ENCODE measurements at places on chromosomes 11 and 22.
A peak's percentile ranks its signal among the peaks of the same experiment; 100 is the strongest.

DNA sequence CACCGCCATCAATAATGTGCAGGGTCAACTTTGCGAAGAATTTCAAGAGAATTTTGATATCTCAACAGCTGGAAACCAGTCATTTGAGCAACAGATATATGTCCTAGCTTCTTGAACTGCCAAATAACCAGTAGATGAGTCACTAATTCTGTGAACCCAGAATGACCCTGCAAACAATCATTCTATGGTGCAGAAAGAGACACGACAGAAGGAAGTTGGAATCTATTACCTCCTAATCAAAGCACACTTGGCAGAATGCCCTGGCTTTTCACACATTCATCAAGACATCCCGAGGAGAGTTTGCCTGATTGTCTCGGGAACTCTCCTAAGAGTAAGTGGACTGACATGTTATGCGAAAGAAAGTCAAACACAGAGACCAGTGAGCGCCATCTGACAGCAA, 621.1 kb downstream of the OPCML start:
- DNase-seq: peak; percentile 28

GRCh38 chr22:36926721-36927435, 13.4 kb downstream of the CSF2RB start:
- no peak for DNase-seq

- DNase-seq: no peak
Measured at GRCh38 chr11:45809456-45810395, 4.8 kb downstream of the SLC35C1 start.

GRCh38 chr22:43985532-43985931, 30.3 kb downstream of the SAMM50 start:
- DNase-seq: no peak

DNA sequence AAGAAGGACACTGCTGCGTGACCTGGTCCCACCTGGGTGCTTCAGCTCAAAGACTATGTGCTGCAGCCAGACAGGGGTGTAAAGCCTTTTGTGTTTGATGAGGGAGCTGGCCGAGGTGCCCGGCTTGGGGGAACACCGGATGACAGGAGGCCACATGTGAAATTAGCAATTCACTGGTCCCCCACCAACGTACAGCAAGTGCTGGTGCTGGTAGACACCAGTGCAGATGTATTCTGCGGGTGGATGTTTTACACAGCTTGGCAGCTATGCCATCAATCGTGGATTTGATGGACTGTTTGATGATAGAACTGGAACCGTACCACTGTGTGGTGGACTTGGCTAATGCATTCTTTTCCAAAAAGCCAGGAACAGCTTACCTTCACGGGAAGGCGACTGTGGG, 47.9 kb upstream of the LIPT2 start:
- no peak for DNase-seq

DNA sequence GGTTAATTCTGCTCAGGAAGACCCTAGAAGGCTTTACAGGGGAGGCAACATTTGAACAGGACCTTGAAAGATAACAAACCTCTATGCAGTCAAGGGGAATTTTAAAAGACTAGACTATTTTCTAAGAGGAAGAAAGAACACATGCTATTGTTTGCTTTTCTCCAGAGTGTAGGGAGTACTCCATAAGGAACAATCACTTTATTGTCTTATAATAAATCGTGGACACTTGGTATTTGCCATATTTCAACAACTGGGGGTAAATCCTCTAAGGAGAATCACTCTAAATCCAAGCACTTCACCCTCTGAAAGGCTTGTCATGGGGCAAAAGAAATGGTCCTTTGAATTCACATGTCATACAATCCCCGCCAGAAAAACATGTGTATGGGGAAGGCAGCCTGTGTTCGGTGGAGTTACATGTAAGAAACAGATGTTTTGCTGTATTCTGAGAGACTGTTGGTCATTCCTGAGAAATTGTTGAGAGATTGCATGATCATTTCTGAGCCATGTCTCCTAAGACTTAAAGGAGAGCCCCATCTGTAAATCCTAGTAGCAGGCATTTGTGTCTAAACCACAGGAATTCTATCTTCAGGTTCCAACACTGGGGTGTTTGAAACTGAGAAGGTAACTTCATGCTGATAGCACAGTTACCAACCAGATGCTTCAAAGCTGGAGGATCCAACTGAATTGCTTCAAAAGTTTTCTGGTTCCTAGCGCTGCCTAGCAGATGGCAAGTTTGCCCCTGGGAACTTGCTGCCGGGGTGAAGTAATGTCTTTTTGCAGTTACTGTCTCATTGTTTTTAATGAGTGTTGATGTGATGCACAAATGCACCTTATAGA, 66.8 kb downstream of the FZD4 start:
- no peak for DNase-seq

GRCh38 chr11:91373497-91373896, 851.1 kb upstream of the FAT3 start:
- DNase-seq: no peak

DNA sequence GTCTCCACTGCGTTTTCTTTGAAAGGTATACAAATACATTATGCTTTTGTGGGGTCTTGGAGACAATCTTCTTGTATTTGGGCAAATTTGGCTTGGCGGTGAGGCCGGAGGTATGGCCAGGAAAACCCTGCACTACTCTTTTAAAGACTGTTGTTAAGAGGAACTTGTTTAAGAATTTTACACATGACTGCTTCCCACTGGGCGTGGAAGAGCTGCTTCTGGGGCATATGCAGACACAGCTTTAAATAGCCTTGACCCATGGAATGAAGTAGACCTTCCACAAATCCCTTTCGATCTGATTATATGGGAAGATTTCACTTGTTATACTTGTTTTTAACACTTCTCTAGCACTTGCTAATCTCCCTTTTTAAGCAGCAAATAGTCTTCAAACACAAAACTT, 453.6 kb downstream of the MN1 start:
- no peak for DNase-seq

DNA sequence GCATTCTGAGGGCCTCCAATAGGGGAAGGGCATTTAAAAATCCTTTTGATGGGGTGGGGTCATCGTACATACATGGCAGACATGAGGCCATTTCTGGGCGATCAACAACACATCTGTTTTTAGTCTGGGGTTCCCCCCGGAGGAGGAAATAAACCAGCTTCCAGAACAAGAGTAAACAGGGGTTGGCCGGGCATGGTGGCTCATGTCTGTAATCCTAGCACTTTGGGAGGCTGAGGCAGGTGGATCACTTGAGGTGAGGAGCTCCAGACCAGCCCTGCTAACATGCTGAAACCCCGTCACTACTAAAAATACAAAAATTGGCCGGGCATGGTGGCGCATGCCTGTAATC, 12.0 kb downstream of the PRSS23 start:
- DNase-seq: no peak

GRCh38 chr11:96095884-96096303, 172.0 kb upstream of the MTMR2 start:
- no peak for DNase-seq

GRCh38 chr11:78190374-78190773, 1.7 kb downstream of the USP35 start:
- no peak for DNase-seq

DNA sequence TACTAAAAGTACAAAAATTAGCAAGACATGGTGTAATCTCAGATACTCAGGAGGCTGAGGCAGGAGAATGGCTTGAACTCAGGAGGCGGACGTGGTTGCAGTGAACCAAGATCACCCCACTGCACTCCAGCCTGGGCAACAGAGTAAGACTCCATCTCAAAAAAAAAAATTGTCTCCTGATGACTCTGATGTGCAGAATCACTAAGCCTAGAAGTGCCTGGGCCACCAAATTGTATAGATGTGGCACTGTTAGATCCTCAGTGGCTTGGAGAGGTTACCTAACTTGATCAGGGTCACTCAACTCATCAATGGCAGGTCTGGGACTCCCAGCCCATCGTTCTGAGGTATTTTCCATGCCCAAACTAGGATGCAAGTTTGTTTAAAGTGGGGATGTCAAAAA, 10.6 kb downstream of the PLEKHB1 start:
- DNase-seq: no peak

GRCh38 chr11:65112546-65113360, 1.1 kb downstream of the TM7SF2 start:
- DNase-seq: peak; percentile 34

DNA sequence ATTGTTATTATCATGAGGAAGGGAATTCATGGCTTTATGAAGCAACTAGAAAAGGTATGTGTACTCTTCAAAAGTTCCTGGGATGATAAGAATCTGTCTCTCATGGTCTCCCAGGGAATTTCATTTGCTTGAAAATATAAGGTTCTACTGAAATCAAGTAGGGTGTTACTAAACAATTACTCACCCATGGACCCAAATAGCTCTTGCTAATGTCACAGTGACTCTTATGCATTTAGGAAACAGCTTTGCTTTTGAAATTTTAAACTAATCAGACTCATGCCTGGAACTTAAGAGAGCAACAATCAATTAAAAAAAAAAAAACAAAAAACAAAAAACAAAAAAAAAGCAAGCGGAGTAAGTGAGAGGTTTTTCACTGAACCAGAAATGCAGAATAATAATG, 1546.3 kb upstream of the TENM4 start:
- no peak for DNase-seq

- DNase-seq: no peak
Measured at GRCh38 chr11:69355959-69356702, 62.2 kb downstream of the MYEOV start.

DNA sequence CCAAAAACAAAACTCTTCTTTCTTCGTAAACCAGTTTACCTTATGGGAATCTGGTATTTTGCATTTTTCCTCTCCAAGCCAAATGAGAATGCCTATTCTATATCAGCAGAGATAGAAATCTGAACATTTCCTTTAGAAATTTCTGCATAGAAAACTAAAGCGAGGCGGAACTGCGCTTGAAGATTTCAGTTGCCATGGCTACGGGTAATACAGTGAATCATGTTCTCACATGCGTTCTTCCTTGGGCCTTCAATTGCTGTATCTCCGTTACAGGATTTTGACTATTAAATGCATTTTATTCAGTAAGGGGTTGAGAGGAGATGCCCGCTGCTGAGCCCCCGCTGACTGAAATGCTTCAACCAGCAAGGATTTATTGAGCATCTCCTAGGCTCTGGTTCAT, 108.2 kb upstream of the CRYBB3 start:
- no peak for DNase-seq

GRCh38 chr22:20095521-20095920, 15.5 kb downstream of the DGCR8 start:
- no peak for DNase-seq

- no peak for DNase-seq
Measured at GRCh38 chr11:128929991-128930390, 12.7 kb downstream of the TP53AIP1 start.

- no peak for DNase-seq
Measured at GRCh38 chr11:73577496-73577917, 20.4 kb downstream of the FAM168A start.

DNA sequence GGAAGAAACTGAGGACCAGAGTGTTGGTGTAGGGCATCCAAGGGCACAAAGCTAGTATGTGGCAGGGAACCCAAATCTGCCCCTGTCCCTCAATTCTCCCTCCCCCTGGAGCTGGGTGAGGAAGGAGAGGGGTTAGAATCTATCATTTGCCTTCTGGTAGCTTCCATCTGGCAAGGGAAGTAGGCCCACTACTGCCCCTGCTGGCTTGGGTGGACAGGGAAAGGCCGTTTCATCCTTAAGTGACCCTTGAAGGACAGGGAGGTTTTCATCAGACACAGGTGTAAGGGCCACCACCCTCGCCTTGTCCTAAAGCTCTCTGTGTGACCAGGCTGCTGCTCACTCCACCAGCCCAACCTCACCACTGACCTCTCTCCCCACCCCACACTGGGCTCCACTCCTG, 22.1 kb downstream of the NECTIN1 start:
- DNase-seq: no peak

DNA sequence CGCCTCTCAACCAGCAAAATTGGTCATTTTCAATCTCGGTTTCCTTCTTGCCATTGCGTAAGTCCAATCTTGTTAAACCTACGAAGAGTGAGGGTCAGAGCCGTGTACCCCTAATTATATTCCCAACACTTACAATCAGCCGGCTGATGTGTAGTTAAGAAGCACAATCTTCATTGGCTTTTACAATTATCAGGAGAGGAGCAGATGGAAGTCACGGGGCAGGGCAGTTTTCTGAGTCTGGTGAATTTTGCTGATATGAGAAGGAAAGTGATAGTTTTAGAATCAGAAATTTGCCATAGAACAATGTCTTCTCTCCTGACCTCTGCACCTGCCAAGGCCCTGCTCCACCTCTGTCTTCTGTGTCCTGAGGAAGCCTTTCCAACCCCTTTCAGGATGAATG, 35.0 kb upstream of the ATXN10 start:
- DNase-seq: no peak

- DNase-seq: no peak
Measured at GRCh38 chr11:111554532-111554931, 14.0 kb downstream of the LAYN start.

DNA sequence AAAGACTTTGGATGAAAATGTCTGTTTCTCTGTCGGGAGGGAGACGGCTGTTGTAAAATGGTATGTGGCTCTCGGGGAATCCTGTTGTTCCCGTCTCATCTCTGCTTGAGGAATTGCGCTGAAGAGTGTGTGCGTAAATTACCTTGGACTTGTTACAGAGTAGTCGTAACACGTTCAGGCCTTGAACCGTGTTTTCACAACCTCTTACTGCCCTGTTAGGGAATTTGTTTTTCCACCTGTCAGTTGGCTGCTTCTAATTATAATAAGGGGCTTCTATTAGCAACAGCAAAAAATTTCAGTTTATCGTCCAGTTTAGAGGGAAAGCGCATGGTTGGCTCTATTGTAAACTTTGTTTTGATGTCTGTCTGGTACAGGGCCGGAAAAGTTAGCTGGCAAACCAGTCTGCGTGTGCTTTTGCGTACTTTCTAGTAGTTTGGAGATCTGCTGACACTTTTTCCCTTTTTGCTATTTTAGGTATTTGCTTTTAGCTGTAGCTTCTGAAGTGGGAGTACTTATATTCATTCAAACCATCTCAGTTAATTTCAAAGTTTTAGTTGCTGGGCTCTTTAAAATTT, 1.5 kb downstream of the HIPK3 start:
- DNase-seq: no peak

GRCh38 chr11:63683133-63683991, 2.1 kb downstream of the RTN3 start:
- DNase-seq: no peak

- no peak for DNase-seq
Measured at GRCh38 chr11:112292785-112293407, 32.2 kb upstream of the PLET1 start.

DNA sequence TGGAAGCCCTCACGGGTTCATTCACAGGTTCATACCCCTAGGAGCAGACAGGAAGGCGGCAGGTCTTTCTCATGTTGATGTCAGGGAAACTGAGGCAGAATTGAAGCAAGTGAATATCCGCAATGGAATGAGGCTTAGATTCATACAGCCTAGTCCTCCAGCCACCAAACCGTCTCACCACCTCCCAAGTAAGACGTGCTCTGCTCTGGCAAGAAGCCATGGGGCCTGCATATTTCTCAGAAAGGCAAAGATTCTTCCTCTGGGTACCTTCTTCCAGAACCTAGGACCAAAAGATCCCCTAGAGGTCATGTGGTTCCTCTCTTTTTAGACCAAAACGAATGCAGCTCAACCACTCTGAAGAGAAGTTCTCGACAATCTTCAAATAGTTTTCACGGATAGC, 1.7 kb downstream of the AP1B1 start:
- DNase-seq: no peak

GRCh38 chr11:130580372-130580771, 131.9 kb downstream of the ADAMTS15 start:
- DNase-seq: peak; percentile 70

- DNase-seq: peak; percentile 61
Measured at GRCh38 chr11:57213342-57214097, 23.5 kb downstream of the APLNR start.
